Neural progenitor cell (in vitro differentiated cells): ENCODE measurements at places on chromosomes 12 and 14.

GRCh38 chr12:128444598-128444997, 177.6 kb downstream of the TMEM132C start:
- DNase-seq, result no peak

DNA sequence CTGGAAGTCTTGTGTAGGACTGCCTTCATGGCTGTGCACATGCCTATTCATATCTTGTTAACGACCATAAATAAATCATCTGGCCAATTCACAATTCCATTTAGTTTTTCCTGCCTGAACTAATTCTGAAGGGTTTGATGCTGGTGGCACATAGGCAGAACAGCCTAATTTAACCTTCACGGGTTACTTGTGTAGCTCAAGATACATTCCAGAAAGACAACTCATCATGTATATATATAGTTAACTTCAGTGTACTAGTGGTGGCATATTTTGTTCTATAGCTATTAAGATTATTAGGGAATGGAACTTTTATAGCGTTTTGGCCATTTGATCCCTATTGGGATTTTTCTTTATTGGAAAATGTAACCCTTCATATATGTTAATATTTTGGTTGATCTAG, 31.4 kb downstream of the CFAP54 start:
- no peak for DNase-seq

GRCh38 chr14:51552768-51553404, 98.8 kb upstream of the FRMD6 start:
- DNase-seq, result no peak

DNA sequence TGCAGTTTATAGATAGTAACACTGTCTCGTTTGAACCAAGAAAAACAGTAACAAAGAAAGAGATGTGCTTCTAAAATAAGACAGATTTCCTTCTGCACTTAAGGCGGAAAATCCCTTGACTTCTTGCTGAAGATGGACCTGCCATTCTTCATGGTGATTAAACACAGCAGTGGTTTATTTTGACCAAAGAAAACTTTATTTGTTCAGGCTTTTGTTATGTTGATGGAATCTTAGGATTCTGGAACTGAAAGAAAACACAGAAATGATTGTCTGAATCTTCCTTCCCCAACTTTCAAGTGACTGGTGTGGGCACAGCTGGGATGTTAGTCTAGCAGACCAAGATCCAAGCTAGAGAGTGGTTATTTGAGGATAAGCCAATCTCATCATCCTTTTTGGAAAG, 72.2 kb downstream of the DACT1 start:
- DNase-seq, result no peak

DNA sequence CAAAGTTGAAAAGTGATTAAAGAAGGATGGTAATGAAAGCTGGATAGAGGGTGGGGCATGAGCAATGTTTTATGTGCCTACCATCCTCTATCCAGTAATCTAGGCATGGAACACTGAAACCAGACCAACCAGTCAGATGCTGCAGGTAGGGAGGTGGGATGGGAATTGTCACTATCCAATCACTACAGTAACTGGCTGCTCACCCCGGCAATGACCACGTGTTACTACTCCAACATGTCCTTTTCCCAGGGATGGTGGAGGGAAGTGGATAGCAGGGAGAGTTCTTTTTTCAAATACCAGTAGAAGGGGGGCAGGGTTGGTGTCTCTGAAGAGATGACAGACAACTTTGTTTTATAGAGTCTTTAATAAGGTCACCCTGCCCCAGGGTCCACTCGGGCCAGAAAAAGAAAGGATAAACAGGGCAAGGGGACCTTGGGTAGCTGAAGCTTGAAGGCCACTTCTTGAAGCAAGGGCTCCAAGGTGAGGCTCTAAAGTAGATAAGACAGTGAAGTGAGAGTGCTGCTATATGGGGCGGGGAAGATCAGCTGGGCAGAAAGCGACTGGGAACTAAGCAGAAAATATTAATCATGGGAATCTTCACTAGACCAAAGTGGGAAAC, 14.7 kb upstream of the CDH24 start:
- peak; percentile 49 for DNase-seq

DNA sequence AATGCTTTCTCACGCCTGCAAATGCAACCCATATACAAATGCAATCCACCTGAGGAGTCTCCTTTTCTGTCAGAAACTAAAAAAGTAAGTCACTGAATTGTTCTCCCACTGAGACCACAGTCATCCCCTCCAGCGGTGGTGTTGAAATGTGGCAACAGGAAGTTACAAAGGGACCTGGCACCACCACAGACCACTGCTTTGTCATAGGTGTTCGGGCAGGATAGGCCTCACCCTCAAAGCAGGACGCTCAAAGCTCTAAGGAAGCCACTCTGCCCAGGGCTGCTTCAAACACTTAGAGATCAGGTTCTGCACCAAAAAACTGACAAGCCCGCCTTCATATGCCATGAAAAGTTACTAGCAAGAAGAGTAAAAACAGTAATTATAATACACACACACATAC, 11.3 kb downstream of the PHLDA1 start:
- DNase-seq, result no peak

DNA sequence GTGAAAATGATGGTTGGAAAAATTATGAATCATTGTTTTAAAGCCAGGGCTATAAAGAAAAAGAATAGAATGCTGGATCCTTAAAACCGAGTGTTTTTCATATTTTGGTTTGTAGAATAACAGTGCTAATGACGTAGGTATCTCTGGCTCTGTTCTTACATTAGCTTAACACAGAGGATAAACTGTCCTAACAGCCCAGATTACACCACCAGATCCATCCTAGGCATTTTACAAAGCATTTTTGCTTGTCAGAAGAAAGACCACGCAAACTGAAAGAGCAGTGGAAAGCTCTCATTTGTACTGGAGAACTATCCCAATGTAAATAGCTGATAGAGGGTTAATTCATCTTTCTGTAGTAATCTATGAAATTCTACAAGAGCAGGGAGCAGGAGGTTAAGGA, 13.6 kb downstream of the IFT81 start:
- no peak for DNase-seq

GRCh38 chr12:102659200-102659911, 179.0 kb upstream of the IGF1 start:
- DNase-seq, result no peak

DNA sequence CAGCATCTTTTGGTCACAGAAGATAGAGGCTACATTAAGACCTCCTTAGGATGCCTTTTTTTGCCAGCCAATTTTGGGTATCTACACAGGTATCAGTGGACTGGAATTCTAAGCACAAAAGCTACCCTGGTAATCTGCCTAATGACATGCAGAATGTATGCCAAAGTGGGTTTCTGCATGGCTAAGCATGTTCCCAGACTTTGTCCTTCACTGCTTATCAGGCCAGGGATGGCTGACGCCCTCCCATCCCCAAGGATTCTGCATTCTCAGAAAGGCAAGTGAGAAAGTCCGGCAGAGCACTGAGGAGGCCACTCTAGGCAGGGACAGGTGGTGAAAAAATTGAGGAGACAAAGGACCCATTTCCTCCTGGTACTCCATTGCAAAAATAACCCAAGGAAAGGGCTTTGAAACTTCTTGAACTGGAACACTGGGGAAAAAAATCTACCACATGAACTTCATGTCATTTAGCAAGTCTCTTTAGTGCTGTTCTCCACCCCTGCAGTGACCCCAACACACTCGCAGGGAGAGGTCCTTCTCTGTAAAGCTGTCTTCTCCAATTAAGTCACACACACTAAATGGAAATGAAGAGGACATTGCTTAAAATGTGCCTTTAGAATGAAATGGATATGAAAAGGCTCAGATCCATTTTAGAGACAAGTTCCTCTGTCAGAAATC, 91.7 kb upstream of the MAX start:
- no peak for DNase-seq

GRCh38 chr14:103737432-103738045, 21.9 kb downstream of the ZFYVE21 start:
- no peak for DNase-seq

DNA sequence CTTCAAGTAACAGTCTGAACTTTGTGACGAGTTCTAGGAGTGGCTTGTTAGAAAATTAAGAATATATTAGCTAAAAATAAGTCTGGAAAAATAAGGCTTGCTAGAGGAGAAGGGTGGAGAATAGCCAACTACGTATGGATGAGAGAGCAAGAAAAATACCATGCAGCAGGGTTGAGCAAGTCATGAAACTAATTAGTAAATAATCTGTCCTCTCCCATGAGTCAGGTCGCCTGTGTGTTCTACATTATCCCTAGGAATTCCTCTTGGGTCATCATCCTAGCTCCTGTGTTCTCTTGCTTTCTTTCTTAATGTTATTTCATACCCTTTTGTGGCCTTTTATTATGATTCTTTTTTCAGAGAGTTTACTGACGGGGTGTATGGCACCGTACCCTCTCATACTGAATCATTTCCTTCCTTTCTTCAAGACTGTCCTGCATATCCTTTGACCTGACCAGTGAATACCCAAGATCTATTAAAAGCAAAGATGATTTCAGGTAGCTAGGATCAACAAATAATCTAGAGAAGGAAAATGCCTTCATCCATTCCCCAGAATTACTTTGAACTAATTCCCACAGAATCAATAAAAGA, 177.2 kb upstream of the NPAS3 start:
- peak; percentile 30 for DNase-seq

DNA sequence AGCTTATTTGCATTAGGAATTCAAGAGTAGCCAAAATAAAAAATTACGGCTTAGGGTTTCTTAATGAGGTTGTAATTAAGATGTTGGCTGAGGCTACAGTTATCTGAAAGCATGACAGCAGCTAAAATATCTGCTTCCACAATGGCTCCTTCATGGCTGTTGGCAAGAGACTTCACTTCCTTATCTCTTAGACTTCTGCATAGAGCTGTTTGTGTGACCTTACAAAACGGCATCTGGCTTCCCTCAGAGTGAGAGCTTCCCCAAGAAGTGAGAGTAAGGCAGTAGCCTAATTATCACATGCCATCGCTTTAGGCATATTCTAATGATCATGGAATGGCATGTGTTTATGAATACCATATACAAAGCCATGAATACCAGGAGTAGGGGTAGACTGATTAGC, 57.6 kb downstream of the CCDC59 start:
- DNase-seq, result no peak

- DNase-seq, result no peak
Observed at GRCh38 chr14:98949051-98949450, 322.9 kb downstream of the BCL11B start.

DNA sequence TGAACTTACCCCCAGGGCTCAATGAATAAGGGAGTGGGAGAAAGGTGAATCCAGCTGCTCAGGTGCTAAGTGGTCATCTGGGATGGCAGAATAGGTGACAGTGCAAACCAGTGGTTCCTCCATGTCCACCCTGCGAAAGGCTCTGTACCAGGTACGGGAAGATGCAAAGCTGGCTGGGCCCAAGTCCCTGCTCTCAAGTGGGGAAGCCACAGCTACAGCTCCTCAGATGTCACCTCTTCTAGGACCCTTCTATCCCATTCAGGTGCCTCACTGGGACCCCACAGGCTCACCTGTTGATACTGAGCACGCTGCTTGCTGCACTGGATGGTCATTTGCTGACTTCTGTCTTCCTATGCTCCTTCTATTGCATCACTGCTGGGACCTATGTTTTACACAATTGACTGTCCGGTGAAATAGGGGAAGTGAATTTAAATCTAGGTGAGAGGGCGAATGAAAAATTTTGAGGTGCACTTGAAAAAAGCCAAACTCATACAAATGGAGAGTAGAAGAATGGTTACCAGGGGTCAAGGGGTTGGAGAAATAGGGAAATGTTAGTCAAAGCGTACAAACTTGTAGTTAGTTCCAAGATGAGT, 20.3 kb upstream of the PPP4R4 start:
- DNase-seq, result no peak

GRCh38 chr14:80354860-80355581, 143.7 kb upstream of the DIO2 start:
- DNase-seq, result no peak

DNA sequence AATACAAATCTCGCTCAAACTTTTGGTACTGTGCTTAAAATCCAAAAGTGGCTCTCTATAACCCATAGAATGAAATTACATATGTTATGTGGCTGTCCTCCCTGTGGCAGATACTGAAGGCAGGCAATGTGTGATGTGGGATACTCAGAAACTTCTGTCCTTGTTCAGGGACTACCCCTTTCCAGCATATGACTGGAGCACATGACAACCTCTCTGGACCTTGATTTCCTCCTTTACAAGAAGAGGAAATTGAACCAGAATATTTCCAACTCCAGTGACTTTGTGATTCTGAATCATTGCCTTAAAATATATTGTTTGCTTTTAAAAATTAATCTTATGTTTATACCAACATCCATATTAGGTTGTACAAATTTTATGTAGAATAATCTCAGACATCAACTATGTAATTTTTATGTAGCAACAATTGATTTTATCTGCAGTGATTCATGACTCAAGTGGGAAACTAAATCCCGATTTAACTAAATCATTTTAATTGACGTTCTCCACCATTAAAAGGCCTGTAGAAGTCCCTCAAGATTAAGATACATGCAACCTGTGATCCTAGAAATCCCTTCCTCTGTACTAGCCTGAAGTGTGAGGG, 162.4 kb downstream of the AKAP6 start:
- no peak for DNase-seq

DNA sequence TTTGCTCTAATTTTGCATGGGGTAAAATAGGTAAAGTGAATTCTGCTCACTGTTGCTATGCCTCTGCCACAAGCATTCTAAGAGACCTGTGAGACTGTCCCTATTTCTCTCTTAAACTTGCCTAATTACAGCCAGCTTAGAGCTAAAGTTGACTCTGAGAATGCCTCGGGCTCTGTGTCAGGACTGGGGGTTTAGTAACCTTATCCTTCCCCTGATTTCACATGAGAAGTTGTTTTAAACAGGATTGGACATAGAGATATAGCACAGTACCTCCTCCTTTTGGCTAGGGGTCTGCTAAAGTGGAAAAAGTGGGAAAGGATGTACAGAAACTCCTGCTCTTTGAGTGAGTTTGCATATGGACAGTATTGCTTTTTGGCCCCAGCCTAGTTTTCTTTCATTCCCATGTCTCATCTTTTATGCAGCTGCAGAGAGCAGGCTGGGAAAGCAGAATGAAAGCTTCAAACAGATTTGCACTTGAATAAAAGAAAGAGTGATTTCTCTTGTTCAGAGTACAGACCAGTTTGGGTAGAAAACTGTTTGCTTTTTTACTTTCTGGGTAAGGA, 122.0 kb downstream of the RAD51B start:
- peak; percentile 49 for DNase-seq

DNA sequence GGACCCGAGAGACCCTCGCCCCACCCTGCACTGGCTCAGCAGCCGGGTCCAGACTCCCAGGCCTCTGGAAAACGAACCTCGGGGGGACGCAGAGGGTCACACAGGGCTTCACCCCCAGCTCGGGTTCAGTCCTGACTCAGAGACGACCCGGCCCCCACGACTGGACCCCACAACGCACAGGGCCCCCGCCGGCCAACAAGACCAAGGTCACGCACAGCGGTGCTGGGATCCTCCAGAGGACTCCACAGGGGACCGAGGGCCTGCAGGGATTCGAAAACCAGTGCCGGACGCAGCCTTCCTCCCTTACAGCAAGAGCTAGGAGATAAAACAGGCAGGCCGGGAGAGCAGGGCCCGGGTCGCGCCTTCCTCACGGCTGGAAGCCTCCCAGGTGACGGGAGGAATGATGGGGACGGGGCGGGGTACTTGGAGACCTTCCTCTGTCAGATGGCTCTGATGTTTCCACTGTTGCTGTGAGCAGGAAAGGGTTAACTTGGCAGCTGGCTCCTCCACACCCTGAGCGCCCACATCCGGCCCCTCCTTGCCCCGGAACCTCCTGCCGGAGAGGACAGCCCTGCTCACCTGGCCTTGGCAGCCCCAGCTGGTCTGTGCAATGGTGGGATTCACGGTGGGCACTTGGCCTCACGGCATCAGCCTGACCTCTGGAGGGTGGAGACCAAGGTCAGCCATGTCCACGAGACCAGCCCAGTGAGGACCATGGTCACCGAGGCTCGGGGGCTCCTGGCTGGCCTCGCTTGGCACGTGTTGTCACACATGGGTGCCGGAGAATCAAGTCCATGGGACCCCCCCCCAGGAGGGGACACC, 46.2 kb downstream of the GALNT9 start:
- DNase-seq, result no peak
